ENCODE measurements at places on chromosomes 13 and 19.

DNA sequence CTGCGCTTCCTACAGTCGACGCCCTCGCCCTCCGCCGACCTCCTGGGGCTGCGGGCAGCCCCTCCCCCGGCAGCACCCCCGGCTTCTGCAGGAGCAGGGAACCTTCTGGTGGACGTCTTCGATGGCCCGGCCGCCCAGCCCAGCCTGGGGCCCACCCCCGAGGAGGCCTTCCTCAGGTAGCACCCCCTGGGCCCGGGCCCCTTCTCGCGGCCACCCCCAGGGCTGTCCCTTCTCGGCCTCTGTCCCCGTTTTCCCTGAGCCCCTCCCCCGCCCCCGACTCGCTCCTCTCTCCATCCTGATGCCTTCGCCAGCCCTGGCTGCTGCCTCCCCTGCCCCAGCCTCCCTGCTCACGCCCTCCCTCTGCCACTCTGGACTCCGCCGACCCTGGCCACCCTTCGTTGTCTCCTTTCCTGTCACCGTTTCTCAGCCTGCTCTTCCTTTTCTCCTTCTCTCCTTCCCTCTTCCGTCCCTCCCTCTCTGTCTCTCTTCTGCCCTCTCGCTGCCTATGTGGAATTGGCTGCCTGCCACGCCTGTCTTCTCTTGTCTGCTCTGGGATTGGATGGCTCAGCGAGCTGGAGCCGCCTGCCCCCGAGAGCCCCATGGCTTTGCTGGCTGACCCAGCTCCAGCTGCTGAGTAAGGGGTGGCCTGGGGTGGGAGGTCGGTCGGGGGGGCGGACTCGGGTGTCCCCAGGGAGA, 11.0 kb downstream of the FUZ start:
- no peak for DNase-seq

GRCh38 chr19:36099166-36099785, 11.7 kb upstream of the OVOL3 start:
- no peak for DNase-seq

DNA sequence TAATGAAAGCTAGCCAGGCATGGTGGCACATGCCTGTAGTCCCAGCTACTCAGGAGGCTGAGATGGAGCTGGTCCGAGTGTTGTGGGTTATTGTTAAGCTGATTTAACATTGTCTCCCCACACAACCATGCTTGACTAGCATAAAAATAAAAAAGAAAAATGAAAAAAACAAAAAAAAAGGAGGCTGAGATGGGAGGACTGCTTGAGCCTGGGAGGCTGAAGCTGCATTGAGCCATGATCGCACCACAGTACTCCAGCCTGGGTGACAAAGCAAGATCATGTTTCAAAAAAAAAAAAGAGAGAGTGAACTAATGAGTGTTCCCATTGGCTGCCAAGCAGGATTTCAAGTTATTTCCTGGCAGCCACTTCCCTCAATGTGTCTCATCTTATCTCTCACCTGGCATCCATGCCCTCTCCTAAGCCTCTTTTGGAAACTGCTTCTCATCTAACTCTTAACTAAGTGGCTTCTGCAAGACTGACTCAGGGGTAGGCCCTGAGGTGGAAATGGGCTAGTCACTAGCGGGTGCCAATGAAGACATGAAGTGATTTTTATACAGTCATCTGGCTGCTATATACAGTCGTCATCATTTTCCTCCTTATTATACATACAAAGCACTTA, 4.9 kb downstream of the THAP8 start:
- DNase-seq, result no peak

GRCh38 chr13:43260999-43261398, 237.6 kb downstream of the DNAJC15 start:
- DNase-seq, result no peak

DNA sequence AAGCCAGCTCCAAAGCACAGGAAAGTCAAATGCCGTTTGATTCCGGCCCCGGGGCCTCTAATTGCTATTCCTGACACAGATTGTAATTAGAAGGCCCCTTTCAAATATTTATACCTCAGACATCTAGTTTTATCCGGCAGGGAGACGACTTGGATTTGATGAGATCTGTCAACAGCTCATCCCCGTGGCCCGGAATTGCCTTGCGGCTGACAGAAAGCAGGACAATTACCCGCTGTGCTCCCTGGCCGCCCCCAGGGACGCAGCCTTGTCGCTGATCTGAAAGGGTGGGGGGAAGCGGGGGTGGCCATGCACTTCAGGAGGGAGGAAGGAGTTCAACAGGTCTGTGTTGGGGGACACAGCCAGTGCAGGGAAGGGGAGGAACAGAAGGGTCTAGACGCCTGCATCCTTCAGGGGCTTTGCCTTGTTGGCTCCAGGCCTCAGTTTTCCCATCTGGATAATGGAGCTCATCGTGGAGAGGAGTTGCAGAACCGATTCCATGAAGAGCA, 1.8 kb upstream of the SHD start:
- DNase-seq, result no peak

DNA sequence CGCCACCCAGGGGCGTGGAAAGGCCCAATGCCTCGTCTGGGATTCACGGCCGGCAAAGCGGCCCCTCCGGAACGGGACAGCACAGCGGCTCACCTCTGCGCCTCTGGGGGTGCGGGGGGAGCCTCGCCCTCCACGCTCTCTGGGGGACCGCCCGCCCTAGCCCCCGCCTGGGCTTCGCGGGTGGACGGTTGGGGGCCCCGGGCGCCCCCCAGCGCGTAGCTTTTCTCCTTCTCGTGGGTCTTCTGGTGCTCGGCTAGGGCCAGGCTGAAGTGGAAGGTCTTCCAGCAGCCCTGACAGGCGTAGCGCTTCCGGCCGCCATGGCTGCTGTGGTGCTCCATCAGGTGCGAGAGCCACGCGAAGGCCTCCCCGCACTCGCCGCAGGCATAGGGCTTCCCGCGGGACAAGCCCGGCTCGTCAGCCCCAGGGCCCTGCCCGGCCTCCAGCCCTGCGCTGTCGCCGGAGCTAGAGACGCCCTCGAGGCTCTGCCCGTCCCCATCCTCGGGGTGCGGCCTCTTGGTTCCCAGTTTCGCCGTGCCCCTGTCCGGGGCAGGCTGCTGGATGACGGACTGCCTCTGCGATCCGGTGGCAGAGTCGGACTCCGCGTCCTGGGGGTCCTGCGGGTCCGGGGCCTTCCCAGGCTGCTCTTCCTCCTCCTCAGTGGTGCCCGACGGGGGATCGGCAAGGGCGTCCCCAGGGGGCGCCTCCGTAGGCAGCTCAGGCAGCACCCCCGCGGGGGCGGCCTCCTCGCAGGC, 13.3 kb downstream of the ZSCAN18 start:
- DNase-seq, result no peak

- no peak for DNase-seq
Measured at GRCh38 chr13:60754211-60755090, 357.4 kb downstream of the TDRD3 start.

Measured in stimulated activated CD8-positive, alpha-beta memory T cell treated with anti-CD3 and anti-CD28 coated beads, Interleukin-15, amount 100 ng/mL, for 48 hours (primary cell).